NCI-H82 (cell line): ENCODE measurements at places on chromosomes 16 and 17.

GRCh38 chr16:4213737-4214136 lies 28.1 kb downstream of the SRL start:
- no peak for DNase-seq

GRCh38 chr16:89723279-89724250 lies 2.2 kb downstream of the ZNF276 start:
- no peak for DNase-seq

- DNase-seq: no peak
These were observed 73.3 kb downstream of the ABCC12 start for GRCh38 chr16:48082516-48082915.

- no peak for DNase-seq
These were observed 6.8 kb downstream of the MEAK7 start for GRCh38 chr16:84497418-84498222.

GRCh38 chr16:53209429-53209828 lies 154.6 kb downstream of the CHD9 start:
- DNase-seq: peak; percentile 19

DNA sequence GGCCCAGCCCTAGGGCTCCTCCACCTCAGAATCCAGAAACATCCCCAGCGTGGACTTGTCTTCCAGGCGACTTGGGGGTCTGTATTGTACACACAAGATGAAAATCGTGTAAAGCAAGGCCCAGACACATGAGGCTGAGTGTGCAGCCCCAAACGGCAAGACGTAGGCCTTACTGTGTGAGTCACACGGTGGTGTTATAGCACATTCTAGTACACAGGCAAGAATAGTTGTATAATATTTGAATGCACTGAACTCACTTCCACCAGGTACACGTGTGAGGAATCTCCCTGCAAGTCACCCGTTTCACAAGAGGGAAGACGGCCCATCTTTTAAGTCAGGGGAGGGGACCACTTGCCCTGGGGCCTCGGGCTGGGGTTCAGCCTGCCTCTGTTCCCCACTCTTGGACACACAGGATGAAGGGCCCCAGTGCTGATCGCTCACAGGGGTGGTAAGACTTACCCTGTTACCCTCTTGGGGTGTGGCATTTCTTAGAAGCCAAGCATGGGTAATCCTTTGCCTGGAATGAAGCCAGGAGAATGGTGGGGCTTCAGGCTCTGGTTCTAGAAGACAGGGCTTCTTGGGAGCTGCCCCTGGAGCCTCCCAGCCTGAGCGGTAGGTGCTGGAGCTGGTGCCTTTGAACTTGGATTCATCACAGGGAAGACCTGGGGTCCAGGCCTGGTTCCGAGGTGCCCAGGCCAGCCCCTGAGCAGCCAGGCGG lies 71.3 kb downstream of the SREBF1 start:
- DNase-seq: peak; percentile 86

- no peak for DNase-seq
These were observed 15.6 kb downstream of the PLEKHG4 start for GRCh38 chr16:67294938-67295361.

GRCh38 chr17:3772764-3773163 lies 28.2 kb downstream of the ITGAE start:
- DNase-seq: no peak

DNA sequence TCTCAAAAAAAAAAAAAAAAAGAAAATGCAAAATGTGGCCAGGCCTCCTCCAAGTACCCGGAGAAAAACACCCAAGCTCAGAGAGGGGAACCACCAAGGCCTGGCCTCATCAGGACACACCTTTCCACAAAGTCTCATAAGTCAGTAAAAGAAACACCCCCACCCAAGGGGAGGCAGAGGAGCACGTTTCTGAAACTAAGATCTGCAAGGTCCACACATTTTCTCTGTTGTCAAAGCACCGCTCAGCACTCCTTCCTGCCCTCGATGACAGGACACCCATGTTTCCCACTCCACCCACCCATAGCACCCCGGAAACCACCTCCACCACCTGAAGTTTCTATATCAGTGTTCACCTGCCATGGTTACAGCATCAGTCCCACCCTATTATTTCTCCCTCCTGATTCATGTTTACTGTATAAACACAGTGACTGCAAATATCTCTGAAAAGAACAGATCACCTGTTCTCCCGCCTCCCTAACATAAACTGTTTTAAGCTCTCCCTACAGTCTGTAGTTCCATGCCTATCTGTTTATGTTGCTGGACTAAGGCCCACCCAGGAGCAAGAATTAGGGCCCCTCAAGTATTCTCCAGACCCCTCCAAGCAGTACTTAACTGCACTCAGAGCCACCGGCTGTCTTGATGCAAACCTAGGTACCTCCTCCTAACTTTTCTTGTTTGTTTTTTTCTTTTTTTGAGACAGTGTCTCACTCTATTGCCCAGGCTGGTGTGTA lies 2.0 kb downstream of the CORO7 start:
- no peak for DNase-seq

DNA sequence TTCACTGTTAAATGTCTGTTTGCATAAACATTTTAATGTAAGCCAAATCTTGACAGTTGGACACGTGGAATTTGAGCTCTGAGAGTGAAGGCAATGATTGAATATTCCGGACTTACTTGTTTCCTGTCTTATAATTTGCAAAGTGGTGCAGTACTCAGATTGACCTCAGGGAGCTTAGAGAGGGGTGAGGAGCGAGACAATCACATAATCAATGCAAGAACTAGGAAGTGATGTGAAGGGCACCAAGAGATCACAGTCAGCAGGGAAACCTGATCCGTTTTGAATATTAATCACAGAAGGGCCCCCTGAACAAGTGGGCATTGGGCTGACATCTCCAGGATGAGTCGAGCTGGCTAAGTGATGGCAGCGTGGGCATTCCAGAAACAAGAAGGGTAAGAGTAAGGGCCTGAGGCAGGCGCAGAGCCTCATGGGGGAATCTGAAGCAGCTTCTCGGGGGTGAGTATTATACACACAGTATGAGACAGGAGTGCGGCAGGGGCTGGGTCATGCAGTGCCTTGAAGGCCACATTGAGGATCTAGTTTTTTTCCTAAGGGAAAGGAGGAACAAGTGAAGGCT lies 26.1 kb downstream of the TEX2 start:
- peak; percentile 56 for DNase-seq

- DNase-seq: no peak
These were observed 87.8 kb downstream of the PLCG2 start for GRCh38 chr16:81866820-81867440.

- no peak for DNase-seq
These were observed 292.5 kb downstream of the XYLT1 start for GRCh38 chr16:17177959-17178905.

- no peak for DNase-seq
These were observed 27.7 kb downstream of the NECAB2 start for GRCh38 chr16:83995754-83996153.

DNA sequence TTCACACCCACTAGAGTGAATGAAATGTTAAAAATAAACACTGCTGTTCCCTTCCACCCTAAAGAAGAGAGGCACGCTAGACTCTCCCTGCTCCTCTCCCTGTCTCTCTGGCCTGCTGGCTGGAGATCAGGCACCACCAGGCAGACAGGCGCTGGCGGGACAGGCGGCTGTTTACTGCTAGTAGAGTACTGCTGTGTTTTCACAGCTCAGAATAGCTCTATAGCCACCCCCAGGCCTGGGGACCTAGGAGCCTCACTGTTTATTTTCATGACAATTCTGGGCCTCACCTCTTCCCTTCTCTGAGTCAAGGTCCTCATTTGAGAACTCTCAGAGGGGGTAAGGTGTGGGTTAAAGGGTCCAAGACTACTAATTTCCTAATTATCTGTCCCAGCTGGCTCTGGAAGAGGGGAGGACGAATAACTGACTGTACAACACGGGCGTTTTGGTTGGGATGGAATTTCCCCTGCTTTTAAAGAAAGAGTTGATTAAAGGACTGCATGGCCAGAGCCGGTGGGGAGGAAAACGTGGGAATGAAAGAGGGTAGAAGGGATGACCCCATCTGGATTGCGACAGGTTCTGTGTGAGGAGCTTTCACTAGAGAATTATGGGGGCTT lies 9.0 kb upstream of the G6PC1 start:
- DNase-seq: no peak

GRCh38 chr17:82914375-82914774 lies 74.6 kb upstream of the ZNF750 start:
- DNase-seq: no peak

DNA sequence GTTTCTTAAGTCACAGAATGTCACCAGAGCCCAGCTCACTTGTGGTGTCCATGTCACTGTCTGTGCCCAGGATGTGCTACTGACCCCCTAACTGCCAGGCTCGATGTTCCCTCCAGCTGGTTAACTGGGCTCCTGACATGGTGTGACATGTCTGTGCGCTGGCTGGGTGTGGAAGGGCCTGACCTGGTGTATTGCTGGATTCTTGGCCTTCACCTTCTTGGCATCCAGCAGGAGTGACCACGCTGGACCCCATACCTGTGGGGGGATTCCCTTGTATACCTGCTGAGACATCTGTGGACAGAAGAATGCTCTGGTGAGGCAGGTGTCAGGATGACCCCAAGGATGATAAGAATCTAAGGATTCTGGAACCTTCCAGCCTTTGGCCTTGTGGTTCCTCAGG lies 1690.1 kb downstream of the TP53TG3F start:
- no peak for DNase-seq

- DNase-seq: no peak
These were observed 1.4 kb downstream of the HIRIP3 start for GRCh38 chr16:29993903-29994599.
